ENCODE measurements at places on chromosomes 6 and 20. TPM values are rescaled to one million over a fixed set of nuclear protein-coding genes. Genes with fewer than 3 reads are reported as not detected.
A peak's percentile ranks its signal among the peaks of the same experiment; 100 is the strongest.

DNA sequence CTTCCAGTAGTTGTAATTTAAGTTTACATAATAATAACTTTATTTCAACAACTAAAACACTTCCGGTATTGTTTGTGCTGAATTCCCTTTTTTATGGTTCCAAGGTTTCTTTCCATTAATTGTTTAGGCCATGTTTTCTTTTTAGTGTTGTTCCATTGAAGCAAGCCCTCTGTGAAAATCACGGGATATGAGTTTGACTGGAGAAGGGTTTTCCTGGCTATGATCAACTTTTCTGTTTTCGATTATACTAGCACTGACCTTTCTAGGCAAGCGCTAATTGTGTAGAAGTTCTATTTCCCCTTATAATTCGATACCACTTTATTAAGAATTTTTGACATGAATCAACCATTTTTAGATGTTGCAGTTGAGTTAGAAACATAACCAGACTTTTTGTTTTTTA, 2.4 kb downstream of the LAMA2 start:
- H3K27ac ChIP-seq, result no peak overlapping the region
- peaks cover 48% of the 10 kb centered on the region for H3K27me3 ChIP-seq
- DNase-seq, result no peak
- peaks cover 3% of the 10 kb centered on the region for H3K4me1 ChIP-seq
- no peaks in the 10 kb centered on the region for H3K36me3 ChIP-seq

DNA sequence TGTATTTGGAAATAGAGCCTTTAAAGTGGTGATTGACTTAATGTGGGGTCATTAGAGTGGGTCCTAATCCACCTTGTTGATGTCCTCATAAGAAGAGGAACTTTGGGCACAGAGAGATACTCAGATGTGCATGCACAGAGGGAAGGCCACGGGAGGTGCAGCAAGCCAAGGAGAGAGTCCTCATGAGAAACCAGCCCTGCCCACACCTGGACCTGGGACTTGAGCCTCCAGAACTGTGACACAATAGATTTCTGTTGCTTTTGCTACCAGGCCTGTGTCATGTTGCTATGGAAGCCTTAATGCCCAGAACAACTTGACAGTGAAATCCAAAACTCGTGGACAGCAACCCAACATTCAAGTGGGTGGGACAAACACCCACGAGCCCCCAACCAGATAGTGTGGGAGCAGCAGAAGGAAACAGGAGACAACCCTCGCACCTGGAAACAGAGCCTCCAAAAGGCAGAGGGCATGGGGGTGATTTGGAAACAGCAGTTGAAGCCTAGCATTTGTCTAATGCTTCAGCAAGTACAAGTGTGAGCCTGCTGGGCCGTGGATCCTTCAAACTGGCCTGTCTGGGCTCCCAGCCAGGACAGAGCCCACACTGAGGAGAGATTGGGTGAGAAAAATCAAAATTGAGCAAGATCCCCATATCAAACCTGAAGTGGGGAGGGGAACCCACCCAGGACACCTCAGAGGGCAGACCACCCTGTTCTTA, 201.0 kb upstream of the CST7 start:
- peaks cover 3% of the 10 kb centered on the region for H3K27me3 ChIP-seq
- no peak overlapping the region for H3K27ac ChIP-seq
- H3K4me1 ChIP-seq, result peaks cover 8% of the 10 kb centered on the region
- no peak for DNase-seq

DNA sequence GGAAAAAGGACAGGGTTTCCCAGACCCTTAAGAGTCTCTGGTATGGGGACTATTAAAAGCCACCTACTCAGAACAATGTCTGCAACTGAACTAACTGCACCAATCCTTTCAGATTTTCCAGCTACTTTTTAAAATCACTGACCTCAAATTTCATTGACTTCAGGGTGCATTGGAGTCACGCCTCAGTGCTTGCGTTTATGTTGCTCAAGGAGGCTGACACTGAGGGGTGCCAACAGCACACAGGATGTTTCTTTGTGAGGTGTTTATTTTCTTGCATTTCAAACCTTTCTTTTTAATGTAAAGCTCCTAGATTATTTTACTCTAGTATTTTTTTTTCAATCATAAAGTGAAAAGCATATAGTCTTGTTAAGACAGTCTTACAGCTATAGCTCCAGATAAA, 402.0 kb upstream of the SLC35B3 start:
- no peaks in the 10 kb centered on the region for H3K4me1 ChIP-seq
- H3K27ac ChIP-seq, result no peak overlapping the region
- H3K27me3 ChIP-seq, result no peaks in the 10 kb centered on the region
- no peak overlapping the region for H3K4me3 ChIP-seq
- H3K36me3 ChIP-seq, result no peaks in the 10 kb centered on the region

- no peak for DNase-seq
- H3K4me3 ChIP-seq, result peak overlapping the region; percentile 95
- no peaks in the 10 kb centered on the region for H3K27me3 ChIP-seq
- H3K4me1 ChIP-seq, result peaks cover 22% of the 10 kb centered on the region
- H3K36me3 ChIP-seq, result peaks cover 6% of the 10 kb centered on the region
Observed at GRCh38 chr6:109096208-109096607, 901 bp downstream of the CEP57L1 start.

GRCh38 chr6:143867236-143867635, 3.0 kb downstream of the ZC2HC1B start:
- H3K4me3 ChIP-seq, result no peak overlapping the region
- no peak overlapping the region for H3K27ac ChIP-seq
- H3K27me3 ChIP-seq, result no peaks in the 10 kb centered on the region
- H3K36me3 ChIP-seq, result peaks cover 33% of the 10 kb centered on the region

DNA sequence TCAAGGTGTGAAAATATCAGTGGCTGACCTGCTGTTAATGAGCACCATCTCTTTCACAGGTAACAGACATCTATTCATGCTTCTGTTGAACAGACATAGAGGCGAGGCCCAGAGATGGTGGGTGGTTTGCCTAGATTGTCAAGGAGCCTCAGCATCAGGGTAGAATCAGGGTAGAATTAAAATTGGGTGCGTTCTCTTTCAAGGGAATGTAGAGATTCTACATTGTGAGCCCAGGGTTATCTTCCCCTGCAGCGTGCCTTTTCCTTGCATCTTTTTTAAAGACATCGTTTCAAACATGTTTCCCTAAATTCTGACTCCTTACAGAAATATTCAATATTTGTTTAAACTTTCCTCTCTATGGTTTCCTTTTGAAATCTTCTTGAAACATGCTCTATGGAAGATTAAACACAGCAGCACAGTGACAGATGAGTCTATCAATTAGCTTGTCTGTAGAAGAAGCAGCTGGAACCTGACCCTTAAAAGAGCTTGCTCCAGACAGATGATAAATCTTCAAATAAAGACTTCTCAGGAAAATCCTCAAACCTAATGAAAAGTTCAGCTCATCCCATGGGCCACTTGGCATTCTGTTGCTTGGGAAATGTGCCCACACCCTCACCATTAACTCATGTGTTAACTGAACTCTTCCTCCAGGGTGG, 119.8 kb downstream of the IPCEF1 start:
- H3K4me1 ChIP-seq, result peaks cover 84% of the 10 kb centered on the region
- DNase-seq, result no peak
- H3K27me3 ChIP-seq, result no peaks in the 10 kb centered on the region
- H3K27ac ChIP-seq, result peak overlapping the region; percentile 4
- H3K4me3 ChIP-seq, result peak overlapping the region; percentile 5

DNA sequence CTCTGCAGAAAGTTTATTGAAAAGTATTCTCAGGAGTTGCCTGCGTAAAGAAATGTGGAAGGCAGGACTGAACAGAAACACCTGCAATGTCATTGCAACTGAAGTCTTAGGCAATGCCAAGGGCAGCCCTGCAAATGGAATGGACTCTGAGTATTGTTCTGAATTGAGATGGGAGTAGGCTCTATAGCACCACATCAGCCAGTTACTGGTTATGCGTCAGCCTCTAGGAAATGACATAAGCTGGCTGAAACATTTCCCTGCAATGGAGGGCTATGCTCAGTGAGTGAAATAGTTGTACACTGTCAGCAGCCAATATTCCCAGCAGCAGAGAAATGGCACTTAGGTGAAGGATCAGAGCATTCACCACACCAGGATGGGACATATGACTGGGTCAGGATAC, 13.8 kb upstream of the GJE1 start:
- H3K27me3 ChIP-seq, result peaks cover 2% of the 10 kb centered on the region
- peaks cover 2% of the 10 kb centered on the region for H3K36me3 ChIP-seq
- no peak overlapping the region for H3K4me3 ChIP-seq
- no peaks in the 10 kb centered on the region for H3K4me1 ChIP-seq

GRCh38 chr6:148835920-148836441, 89.2 kb downstream of the UST start:
- H3K36me3 ChIP-seq, result no peaks in the 10 kb centered on the region
- H3K27me3 ChIP-seq, result no peaks in the 10 kb centered on the region
- H3K4me3 ChIP-seq, result no peak overlapping the region
- H3K27ac ChIP-seq, result no peak overlapping the region

GRCh38 chr6:113629975-113630737, 227.0 kb upstream of the MARCKS start:
- no peaks in the 10 kb centered on the region for H3K27me3 ChIP-seq
- no peak for DNase-seq
- no peak overlapping the region for H3K27ac ChIP-seq
- H3K4me1 ChIP-seq, result peaks cover 7% of the 10 kb centered on the region
- no peaks in the 10 kb centered on the region for H3K36me3 ChIP-seq
- H3K4me3 ChIP-seq, result no peak overlapping the region

DNA sequence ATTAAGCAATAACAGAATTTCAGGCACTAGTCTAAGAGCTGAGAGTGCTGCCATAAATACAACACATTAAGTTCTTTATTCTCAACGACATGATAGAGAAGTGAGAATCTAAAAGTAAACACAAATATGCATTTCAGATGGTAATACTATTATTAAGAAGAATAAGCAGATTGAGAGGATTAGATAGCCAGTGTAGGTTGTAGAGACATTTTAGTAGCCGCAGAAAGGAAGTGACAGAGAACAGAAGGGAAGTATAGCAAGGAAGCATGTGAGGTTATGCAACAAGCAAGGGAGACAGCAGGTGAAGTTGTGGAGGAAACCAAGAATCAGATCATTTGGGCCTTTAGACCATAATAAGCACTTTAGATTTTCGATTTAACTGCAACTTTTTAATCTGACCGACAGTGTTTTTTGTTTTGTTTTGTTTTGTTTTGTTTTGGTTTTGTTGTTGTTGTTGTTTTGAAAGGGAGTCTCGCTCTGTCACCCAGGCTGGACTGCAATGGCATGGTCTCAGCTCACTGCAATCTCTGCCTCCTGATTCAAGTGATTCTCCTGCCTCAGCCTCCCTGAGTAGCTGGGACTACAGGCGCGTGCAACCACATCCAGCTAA, 737.0 kb upstream of the ADGRB3 start:
- no peaks in the 10 kb centered on the region for H3K27me3 ChIP-seq
- H3K27ac ChIP-seq, result no peak overlapping the region
- no peaks in the 10 kb centered on the region for H3K4me1 ChIP-seq
- no peak overlapping the region for H3K4me3 ChIP-seq
- H3K36me3 ChIP-seq, result no peaks in the 10 kb centered on the region

GRCh38 chr6:44230034-44230675, 6.8 kb downstream of the SLC29A1 start:
- H3K27ac ChIP-seq, result no peak overlapping the region
- H3K4me1 ChIP-seq, result no peaks in the 10 kb centered on the region
- no peaks in the 10 kb centered on the region for H3K36me3 ChIP-seq
- DNase-seq, result no peak
- H3K4me3 ChIP-seq, result no peak overlapping the region
- H3K27me3 ChIP-seq, result no peaks in the 10 kb centered on the region

PDE10A gene
- total RNA-seq, result not detected

TSHZ2 gene
- 10.0 TPM for total RNA-seq

PRRC2A gene
- 227 TPM for total RNA-seq
